ENCODE measurements at places on chromosomes 6 and 20.

DNA sequence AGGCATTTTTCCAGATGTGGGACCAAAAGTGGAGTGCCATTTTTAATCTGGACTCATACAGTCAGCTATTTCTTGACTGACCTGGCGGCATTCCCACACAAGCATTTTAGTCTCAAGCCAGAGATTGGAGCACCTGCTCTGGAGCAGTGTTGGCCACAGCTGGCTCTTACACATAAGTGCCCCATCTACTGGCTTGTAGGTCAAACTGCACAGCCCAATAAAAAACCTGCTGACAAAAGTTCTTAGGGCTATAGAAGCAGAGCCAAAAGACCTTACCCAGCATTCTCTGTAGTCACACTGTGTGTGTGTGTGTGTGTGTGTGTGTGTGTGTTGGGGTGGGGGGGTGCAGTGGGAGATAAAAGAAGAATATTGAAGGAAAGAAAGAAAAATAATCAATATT is 38.6 kb upstream of the SENP6 start:
- DNase-seq = no peak

- no peak for DNase-seq
Measured at GRCh38 chr6:64920257-64920656, 786.8 kb downstream of the EYS start.

GRCh38 chr20:4838526-4838925 is 116.8 kb downstream of the PRND start:
- DNase-seq = no peak

GRCh38 chr20:1895674-1896483 is 672 bp downstream of the SIRPA start:
- no peak for DNase-seq

DNA sequence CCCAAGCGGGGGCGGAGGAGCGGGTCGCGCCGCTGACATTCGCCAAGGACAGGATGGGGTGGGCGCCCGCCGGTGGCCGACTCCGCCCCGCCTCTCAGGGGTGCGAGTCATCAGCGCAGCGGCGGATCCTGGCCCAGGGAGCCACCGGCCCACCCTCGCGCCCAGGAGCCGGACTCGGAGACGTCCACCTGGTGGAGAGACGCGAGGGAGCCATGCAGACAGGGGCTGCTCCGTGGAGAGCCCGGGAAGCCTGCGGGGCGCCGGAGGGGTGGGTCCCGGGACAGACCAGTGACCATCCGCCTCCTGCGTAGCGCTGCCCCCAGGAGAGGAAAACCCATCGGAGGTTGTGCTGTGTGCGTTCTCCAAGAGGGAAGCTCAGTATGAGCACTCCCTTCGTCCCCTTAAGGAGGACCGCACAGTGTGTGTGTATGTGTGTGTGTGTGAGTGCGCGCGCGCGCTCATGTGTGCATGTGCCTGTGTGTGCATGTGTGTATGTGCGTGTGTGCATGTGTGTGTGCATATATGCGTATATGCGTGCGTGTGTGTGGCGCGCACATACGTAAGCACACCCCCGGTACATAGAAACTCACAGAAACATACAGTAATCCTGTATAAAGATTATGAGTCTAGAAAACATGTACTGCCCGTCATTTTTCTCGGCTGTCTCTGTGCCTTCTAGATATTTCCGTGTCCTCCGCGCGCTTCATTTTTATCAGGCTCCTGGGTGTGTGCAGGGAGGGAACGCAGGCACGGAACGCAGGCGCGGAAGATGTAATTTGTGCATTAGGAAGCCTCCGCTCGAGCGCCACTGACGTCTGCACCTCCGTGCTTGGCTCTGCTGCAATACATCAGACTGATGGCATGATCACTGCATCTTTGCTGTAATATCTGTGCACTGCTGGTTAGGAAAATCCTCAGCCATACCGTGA is 158.9 kb downstream of the TBXT start:
- DNase-seq = peak; percentile 49

- no peak for DNase-seq
Measured at GRCh38 chr20:5715071-5715841, 34.9 kb upstream of the SHLD1 start.

All from muscle of arm (tissue), 14 donors.